ENCODE measurements at places on chromosomes 2 and 18. TPM values are rescaled to one million over a fixed set of nuclear protein-coding genes. Genes with fewer than 3 reads are reported as not detected.

- no peak for DNase-seq
These were observed 90.2 kb downstream of the DGKD start for GRCh38 chr2:233444501-233444900.

GRCh38 chr2:68800517-68800916 lies 65.9 kb downstream of the ARHGAP25 start:
- DNase-seq = no peak

DNA sequence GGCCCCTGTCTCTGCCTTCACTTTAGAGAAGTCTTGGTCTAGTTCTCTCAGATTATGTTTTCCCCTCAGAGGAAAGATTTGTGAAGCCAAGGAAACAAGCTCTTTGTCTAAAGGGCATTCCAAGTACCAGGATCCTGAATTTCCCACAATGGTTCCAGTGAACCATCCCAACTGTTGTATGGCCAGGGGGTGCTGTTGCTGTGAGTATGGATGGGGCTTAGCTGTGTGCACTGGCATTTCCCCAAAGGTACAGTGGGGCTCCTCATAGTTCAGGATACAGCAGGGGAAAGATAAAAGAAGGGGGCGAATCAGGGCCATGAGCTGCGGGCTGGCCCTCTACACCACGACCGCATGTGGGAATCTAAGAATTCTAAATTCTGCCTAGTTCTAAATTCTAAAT lies 1154.0 kb upstream of the FANCL start:
- no peak for DNase-seq

DNA sequence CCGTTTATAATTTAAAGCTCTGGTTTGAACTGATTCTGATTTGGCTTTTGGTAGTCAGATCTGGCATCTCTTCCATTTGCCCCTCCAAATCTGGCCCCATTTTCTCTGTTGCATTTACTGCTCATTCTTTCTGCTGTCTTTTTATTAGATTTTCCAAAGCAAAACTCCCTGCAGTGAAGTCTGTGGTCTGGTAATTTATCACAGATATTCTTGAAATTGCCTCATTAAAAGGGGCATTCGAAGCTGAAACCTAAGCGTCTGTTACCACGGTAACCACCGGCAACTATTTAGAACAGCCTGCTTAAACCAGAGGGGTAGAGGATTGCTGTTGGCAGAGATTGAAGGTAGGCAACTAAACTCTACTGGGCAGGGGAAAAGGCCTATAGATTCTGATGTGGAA lies 111.5 kb upstream of the UPP2 start:
- DNase-seq = no peak

KLF7 gene
- 17.4 TPM for total RNA-seq

PIEZO2 gene
- total RNA-seq = 17.0 TPM

Data from neural crest cell (in vitro differentiated cells).